Activated CD4-positive, alpha-beta T cell treated with anti-CD3 and anti-CD28 coated beads for 36 hours (primary cell): ENCODE measurements at places on chromosomes 5 and 9. TPM values are rescaled to one million over a fixed set of nuclear protein-coding genes. Genes with fewer than 3 reads are reported as not detected.

TLX3 gene
- not detected for total RNA-seq

PRPF4 gene
- total RNA-seq, result 53.1 TPM

PLCXD3 gene
- total RNA-seq, result not detected

CCNO gene
- total RNA-seq, result not detected

ADAMTS6 gene
- total RNA-seq, result 0.96 TPM

IL4 gene
- 0.32 TPM for total RNA-seq

C9orf50 gene
- total RNA-seq, result not detected

NDST1 gene
- total RNA-seq, result 5.5 TPM

DNA sequence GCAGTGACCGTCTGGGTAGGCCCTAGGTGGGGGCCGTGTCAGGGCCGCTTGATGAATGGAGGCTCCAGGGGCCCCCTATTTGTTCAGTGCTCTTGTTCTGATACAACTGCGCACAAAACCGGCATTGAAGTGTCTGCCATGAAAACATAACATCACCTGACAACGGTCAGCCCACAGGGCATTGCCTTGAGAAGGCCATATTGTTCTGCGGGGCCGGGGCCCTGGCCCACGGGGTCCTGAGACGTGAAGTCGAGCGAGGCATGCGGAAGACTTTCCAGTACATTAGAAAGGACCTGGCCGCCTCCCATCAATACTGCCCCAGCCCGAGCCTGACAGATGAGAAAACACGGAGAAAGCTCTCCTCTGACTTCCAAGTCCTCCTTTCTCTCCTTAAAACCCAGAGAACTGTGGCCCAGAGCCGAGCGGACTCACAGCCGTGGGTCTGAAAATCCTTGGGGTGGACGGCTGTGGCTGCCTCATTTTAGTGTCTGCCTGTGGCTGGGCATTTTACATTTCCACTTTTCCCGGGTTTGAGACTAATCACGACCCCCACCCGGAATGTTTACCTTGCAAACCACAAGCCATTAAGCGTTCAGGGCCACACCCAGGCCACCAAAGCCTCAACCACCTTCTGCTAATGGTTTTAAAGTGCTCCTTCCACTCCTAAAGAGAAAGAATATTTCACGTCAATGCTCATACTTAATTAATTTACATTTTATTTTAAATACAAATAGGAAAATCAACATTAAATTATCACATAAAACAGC lies 391.0 kb upstream of the IRX2 start:
- H3K36me3 ChIP-seq, result no peaks in the 10 kb centered on the region
- H3K4me3 ChIP-seq, result no peak overlapping the region
- DNase-seq, result no peak
- H3K27ac ChIP-seq, result no peak overlapping the region

- H3K27ac ChIP-seq, result no peak overlapping the region
- H3K36me3 ChIP-seq, result peaks cover 2% of the 10 kb centered on the region
- H3K4me1 ChIP-seq, result no peaks in the 10 kb centered on the region
- H3K27me3 ChIP-seq, result peaks cover 10% of the 10 kb centered on the region
- no peak for DNase-seq
These were observed 119.5 kb upstream of the TLE4 start for GRCh38 chr9:79452265-79452664.

- H3K4me3 ChIP-seq, result no peak overlapping the region
- no peaks in the 10 kb centered on the region for H3K36me3 ChIP-seq
- no peaks in the 10 kb centered on the region for H3K4me1 ChIP-seq
- no peak overlapping the region for H3K27ac ChIP-seq
These were observed 101.4 kb upstream of the FSTL4 start for GRCh38 chr5:133713751-133714150.

DNA sequence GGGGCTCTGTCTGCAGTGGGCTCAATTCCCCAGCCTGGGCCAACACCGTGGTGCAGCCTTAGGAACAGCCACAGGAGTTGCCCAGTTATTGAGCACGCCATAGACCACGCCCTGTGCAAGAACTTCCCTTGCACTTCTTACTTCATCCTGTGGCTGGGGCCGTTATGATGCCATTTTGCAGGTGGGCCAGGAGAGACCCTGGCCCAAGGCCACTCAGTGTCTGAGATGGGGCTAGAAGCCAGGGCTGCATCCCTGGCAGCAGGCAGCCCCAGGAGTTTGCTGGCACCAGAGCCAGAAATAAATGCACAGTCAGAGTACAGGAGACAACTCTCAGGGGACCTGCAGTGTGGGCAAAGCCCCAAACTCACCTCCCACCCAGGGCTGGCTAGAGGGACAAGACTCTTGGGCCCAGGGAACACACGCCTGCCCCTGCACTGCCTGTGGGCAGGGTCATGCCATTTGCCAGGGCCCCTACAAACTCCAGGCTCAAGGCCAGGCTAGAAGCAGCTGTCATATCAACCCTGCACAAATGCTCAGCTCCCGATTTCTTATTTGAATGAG lies 6.7 kb downstream of the CORO2A start:
- no peaks in the 10 kb centered on the region for H3K27me3 ChIP-seq
- no peak overlapping the region for H3K4me3 ChIP-seq
- no peak for DNase-seq
- H3K4me1 ChIP-seq, result peaks cover 28% of the 10 kb centered on the region
- H3K27ac ChIP-seq, result no peak overlapping the region

DNA sequence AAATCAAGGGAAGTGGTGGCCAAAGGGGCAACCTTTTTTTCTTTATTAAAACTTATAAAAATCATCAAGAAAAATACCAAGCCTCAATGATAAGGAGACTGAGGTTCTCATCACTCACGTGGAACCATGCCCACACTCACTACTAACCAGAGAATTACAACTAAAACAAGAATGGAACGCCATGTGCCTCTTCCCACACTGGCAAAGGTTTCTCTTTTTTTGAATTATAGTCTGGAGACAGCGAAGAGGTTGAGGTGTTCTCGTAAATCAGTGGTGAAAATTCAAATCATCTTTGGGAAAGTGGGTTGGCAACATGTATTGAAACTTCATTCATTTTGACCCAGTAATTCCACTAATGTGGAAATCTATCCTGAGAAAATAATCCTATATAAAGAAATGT lies 19.4 kb downstream of the FPGS start:
- no peak overlapping the region for H3K4me3 ChIP-seq
- H3K4me1 ChIP-seq, result no peaks in the 10 kb centered on the region
- H3K27ac ChIP-seq, result no peak overlapping the region
- no peak for DNase-seq

GRCh38 chr5:111384220-111384619 lies 128.1 kb downstream of the STARD4 start:
- no peaks in the 10 kb centered on the region for H3K27me3 ChIP-seq
- DNase-seq, result no peak
- H3K4me1 ChIP-seq, result peaks cover 29% of the 10 kb centered on the region
- no peak overlapping the region for H3K27ac ChIP-seq
- no peak overlapping the region for H3K4me3 ChIP-seq

GRCh38 chr9:107308461-107308860 lies 25.4 kb downstream of the RAD23B start:
- H3K4me1 ChIP-seq, result peaks cover 63% of the 10 kb centered on the region
- H3K36me3 ChIP-seq, result peaks cover 62% of the 10 kb centered on the region
- no peaks in the 10 kb centered on the region for H3K27me3 ChIP-seq
- H3K27ac ChIP-seq, result peak overlapping the region; percentile 14
- DNase-seq, result no peak
- no peak overlapping the region for H3K4me3 ChIP-seq

GRCh38 chr5:138212828-138213160 lies 329 bp downstream of the CDC23 start:
- H3K36me3 ChIP-seq, result peaks cover 11% of the 10 kb centered on the region
- no peaks in the 10 kb centered on the region for H3K27me3 ChIP-seq
- peak overlapping the region; percentile 92 for H3K4me3 ChIP-seq

GRCh38 chr5:142192286-142193113 lies 83.9 kb downstream of the NDFIP1 start:
- H3K27me3 ChIP-seq, result no peaks in the 10 kb centered on the region
- no peak overlapping the region for H3K27ac ChIP-seq
- no peak for DNase-seq
- H3K4me1 ChIP-seq, result no peaks in the 10 kb centered on the region
- H3K36me3 ChIP-seq, result no peaks in the 10 kb centered on the region

GRCh38 chr9:37329576-37329975 lies 92.9 kb upstream of the GRHPR start:
- no peak overlapping the region for H3K4me3 ChIP-seq
- H3K36me3 ChIP-seq, result no peaks in the 10 kb centered on the region
- H3K4me1 ChIP-seq, result no peaks in the 10 kb centered on the region

DNA sequence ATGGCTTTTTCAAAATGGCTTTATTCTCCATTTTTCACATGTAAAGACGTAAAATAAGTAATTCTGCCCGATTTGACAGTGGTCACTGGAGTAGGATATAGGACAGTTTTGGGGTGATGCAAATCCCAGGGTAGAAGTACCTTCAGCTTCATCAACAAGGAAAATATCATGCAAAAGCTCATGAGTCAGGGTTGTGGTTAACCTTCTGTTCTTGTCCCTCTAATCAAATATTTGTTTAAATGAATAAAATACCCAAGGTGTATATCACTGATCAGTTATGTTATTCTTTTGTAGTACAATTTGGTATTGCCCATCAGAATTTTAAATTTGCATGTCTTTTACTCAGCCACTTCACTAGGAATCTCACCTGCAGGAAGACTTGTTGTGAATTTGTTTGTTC lies 40.0 kb downstream of the FBXL7 start:
- no peak overlapping the region for H3K4me3 ChIP-seq
- no peaks in the 10 kb centered on the region for H3K36me3 ChIP-seq
- DNase-seq, result no peak
- no peaks in the 10 kb centered on the region for H3K27me3 ChIP-seq
- no peak overlapping the region for H3K27ac ChIP-seq
- no peaks in the 10 kb centered on the region for H3K4me1 ChIP-seq

GRCh38 chr9:20782289-20782688 lies 98.2 kb downstream of the FOCAD start:
- H3K36me3 ChIP-seq, result peaks cover 10% of the 10 kb centered on the region
- H3K27me3 ChIP-seq, result no peaks in the 10 kb centered on the region

- no peak overlapping the region for H3K4me3 ChIP-seq
- DNase-seq, result no peak
- H3K36me3 ChIP-seq, result no peaks in the 10 kb centered on the region
- H3K4me1 ChIP-seq, result peaks cover 11% of the 10 kb centered on the region
- no peaks in the 10 kb centered on the region for H3K27me3 ChIP-seq
These were observed 118.1 kb downstream of the C9orf152 start for GRCh38 chr9:110089681-110090370.

DNA sequence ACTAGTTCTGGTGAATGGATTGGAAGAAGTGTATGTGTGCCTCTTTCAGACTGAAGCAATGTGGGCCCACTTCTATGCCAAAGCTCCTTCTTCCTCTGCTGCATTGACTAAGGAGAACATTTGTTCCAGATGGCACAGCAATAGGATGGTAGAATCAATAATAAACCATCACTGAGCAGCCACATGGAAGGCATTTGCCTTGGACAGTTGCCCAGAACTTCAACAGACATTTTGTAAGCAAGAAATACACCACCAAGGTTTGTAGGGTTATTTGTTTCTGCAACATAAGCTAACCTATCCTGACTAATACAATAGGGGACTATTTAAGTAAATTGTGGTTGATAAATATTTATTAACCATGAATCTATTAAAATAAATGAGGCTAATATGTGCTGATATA lies 37.7 kb upstream of the CSNK1G3 start:
- H3K27ac ChIP-seq, result no peak overlapping the region
- no peak for DNase-seq
- H3K4me1 ChIP-seq, result no peaks in the 10 kb centered on the region
- peaks cover 6% of the 10 kb centered on the region for H3K36me3 ChIP-seq
- H3K4me3 ChIP-seq, result no peak overlapping the region
- H3K27me3 ChIP-seq, result peaks cover 13% of the 10 kb centered on the region

DNA sequence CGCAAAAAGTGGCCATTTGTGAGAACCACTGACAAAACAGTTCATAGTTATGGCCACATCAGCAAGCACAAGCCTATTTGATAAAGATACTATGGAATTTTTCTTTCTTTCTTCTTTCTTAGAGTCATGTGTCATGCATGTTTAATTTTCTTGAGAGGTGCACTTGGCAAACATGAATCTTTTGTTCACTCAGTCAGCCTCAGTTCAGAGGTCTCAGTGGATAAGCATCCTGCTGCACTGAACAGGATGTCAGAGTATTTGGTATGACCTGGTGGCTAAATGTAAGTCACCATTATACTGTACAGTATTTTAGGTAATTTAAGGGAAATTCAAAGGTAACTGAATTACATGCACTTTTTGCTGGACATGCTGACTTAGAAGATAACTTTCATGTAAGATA lies 5.4 kb downstream of the NNT start:
- peaks cover 31% of the 10 kb centered on the region for H3K4me1 ChIP-seq
- H3K27ac ChIP-seq, result no peak overlapping the region
- no peaks in the 10 kb centered on the region for H3K27me3 ChIP-seq

DNA sequence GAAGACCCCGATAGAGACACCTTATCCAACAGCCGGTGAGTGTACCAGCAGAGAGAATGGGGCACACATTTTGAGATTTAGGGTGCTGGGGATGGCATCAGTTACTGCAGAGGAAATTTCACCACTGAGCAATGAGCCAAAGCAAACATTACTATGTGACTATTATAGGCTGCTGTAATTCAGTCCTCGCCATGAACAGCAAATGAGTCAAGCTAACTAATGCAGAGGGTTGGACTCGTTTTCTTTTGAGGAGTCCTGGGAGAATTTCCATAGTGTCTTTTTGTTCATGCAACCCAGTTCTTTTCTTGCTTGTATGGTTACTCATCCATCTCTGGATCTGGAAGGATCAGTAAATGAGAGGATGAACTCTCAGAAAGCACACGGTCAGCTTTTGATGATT lies 323.8 kb downstream of the PSAT1 start:
- H3K36me3 ChIP-seq, result no peaks in the 10 kb centered on the region
- H3K4me3 ChIP-seq, result no peak overlapping the region
- no peak for DNase-seq
- H3K27me3 ChIP-seq, result peaks cover 2% of the 10 kb centered on the region

DNA sequence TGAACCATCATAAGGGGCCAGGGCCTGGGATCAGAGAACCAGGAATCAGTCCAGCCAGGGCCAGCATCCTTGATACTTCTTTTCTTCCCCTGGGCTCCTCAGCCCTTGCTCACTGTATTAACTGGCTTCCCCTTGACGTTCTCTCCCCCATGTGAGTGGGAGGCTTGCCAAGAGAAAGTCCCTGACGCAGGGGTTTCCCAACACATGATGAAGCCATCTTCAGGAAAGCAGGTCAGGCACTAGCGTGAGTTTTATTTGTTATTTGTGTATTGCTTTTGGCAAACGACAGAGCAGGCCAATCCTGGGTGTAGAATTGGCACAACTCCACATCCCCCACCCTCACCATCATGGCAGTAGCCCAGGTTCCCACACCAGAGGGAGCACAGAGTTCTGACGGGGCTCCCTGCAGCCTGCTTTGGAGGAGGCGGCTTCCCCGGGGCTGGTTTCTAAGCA lies 165.5 kb upstream of the NFIL3 start:
- H3K4me1 ChIP-seq, result no peaks in the 10 kb centered on the region
- peak; percentile 9 for DNase-seq
- no peak overlapping the region for H3K4me3 ChIP-seq
- no peaks in the 10 kb centered on the region for H3K36me3 ChIP-seq
- H3K27ac ChIP-seq, result no peak overlapping the region

DNA sequence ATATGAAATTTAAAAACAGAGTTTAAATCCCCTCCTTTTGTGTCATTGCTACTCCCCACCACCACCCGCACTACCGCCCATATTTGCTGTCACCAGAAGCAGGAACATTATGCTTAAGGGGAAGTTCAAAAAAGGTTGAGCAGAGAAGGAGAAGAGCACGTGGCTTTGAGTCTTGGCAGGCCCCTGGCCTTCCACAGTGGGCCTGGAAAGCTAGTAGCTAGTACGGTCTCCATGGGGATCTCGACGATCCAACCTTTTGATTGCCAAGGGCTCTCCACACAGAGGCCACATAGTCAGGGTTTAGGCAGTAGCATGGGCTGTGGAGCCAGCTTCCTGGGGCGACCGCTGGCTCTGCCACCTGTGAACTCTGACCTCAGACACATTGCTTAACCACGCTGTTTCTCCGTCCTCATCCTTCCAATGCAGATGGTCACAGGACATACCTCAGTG lies 90.1 kb downstream of the GOLPH3 start:
- H3K27me3 ChIP-seq, result no peaks in the 10 kb centered on the region
- H3K36me3 ChIP-seq, result no peaks in the 10 kb centered on the region
- no peak for DNase-seq
- H3K4me3 ChIP-seq, result no peak overlapping the region
- H3K27ac ChIP-seq, result no peak overlapping the region
